ENCODE measurements at places on chromosomes 5 and 9.

DNA sequence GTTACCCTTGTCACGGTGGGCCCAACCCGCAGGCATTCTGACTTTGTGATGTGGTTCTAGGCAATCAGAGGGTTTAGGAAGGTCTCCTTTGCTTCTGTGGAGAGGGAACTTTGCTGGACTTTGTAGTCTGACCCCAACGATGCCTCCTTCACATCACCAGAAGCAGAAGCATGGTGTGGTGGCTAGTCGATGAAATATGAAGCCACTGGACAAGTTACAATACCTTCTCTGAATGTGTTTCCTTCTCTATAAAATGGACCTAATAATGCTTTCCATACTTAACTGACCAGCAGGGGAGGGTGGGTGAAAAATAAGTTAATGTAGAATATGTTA lies 607 bp downstream of the SPEF2 start:
- no peak for DNase-seq

DNA sequence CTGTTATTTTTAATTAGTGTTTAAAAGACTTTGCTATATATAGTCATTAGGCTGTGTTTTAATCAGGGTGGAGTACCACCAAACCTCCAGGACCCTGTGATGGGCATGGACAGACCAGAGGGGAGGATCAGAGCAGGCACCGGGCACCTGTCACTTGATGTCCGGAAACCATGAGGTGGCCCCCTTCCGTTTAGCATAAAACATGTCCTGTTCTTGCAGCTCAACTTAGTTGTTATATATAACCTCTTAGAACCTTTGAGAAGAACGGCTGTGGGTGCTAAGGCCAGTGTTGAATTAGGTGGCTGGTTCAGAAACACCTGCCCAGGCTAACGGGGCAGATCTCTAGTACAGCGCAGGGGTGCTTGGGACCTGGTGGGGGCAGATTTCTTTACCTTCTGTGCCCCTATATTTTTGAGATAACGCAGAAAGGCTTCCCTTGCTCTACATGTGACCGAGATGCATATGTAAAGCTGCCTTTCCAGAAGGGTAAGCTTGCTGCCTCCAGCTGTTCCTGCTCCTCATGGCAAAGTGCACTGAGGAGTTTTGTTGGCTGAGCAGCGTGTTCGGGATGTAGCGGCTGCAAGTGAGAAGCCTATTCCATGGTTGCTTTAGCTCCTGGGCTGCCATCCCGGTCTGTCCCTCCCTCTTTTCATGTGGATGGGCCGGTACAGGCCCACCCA lies 255.5 kb downstream of the FANCC start:
- DNase-seq, result no peak

GRCh38 chr9:75414371-75415160 lies 326.3 kb downstream of the OSTF1 start:
- DNase-seq, result no peak

- no peak for DNase-seq
These were observed 35.3 kb upstream of the JMY start for GRCh38 chr5:79200573-79201183.

GRCh38 chr5:96133341-96134079 lies 171.9 kb upstream of the ELL2 start:
- no peak for DNase-seq

DNA sequence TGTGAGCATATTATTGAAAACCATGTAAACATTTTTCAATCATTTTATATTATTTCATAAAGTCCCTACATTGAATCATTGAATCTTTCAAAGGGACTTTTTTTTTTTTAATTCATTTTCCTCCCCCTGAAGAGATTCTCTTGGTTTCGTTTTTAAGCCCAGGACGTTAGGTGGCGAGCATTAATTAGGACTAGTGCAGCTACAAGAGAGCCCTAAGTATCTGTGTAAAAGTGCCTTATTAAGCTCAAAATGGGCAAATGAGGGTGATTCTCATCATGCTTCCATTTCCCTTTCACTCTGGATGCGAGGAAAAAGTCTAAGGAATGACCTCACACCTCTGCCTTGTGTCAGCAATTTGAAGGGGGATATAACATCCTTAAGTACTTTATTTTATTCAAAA lies 517.9 kb upstream of the ITGA1 start:
- DNase-seq, result no peak

DNA sequence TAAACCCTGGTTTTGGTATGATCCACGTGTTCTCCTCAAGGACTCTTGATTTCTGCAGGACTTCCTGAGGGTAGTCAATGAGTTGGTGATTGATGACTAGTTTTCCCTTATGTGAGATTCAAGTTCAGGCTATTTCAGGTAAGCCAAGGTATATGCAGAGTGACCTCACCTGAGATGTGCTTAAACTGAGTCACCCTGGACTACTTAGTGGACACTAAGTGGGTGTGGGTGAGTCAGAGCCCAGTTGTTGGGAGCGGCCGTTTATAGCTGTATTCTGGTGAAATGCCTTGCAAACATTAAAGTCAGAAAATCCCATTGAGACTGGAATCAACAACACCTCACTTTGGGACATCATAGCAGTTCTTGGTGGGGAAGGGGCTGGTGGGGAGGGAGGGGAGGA lies 62.9 kb downstream of the SLC28A3 start:
- no peak for DNase-seq

GRCh38 chr5:88889189-88890069 lies 6.4 kb upstream of the MEF2C start:
- DNase-seq, result no peak

DNA sequence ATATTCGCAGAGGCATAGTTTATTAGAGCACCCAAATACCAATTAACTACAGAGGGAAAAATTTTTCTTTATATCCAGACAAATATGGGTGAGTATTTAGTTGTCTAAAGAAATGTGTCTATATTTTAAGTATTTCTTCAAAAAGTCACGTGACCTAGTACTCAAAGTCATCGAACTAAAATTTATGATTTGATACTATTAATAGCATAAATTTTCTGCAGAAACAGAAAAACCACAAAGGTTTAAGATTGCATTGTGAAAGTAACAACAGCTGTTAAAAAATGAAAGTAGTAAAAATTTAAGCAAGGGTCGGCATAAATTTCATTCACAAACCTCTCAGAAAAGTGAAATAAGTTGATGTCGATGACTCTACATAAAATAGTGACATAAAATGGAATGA lies 323.9 kb upstream of the RORB start:
- DNase-seq, result no peak

GRCh38 chr5:179827680-179828079 lies 7.0 kb downstream of the SQSTM1 start:
- DNase-seq, result no peak

GRCh38 chr5:163094492-163095180 lies 342.8 kb upstream of the CCNG1 start:
- DNase-seq, result no peak

DNA sequence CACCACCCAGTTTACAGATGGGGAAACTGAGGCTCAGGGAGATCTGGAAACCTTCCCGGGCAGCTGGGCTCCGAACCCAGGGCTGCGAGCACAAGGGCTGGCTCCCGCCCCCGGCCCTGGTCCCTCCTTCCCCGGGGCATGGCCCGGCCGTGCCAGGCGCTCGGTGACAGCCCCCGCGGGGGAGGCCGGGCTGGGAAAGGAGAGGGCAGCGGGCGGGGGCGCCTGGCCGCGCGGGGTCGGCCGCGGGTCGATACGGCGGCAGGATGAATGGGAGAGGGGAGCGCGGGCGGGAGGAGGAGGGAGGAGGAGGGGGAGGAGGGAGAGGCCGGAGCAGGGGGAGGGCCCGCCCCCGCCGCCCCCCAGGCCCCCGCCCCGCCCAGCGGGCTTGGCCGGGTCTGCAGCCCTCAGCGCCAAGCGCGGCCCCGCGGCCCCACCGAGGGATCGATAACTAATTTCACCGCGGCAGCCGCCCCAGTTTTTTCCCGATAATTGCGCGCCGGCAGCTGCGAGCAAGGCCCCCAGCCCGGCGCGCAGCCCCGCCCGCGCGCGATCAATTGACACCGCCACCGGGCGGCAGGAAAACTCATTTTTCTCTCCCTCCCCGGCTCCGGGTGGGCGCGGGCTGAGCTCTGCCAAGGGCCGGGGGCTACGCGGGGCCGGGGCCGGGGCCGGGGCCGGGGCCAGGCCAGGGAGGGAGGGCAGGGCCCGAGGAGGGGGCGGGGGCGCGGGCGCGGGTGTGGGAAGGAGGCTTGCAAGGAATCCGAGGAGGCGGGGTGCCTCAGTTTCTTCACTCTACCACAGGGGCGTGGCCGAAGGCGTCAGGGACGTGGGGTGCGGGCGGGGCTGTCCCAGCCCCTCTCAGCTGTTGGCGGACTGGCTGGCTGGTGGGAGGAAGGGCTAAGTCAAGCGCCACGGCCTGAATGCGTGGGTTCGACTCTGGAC lies 52.1 kb downstream of the C9orf50 start:
- DNase-seq, result no peak

DNA sequence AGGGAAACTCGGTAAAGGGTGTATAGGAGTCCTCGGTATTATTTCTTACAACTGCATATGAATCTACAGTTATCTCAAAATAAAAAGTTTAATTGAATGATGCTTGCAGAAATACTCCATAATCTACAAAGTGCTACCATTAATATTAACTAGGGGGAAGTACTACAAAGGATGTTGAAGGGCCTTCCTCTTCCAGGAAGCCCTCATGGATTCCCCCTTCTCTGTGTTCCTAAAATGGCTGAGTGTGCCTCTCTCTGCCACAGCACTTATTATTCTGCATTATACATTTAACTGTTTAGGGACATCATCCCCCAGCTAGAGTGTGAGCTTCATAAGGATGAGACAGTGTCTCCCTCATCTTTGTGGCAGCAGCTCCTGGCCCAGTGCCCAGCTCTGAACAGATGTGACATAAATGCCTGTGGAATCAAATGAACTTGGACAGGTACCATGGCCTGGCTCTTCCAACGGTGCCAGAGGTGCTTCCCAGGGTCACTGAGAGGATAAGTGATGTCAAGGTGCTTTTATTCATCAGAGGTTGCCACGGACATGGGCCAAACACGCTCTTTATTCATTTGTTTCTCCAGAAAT lies 99.5 kb downstream of the PAX5 start:
- no peak for DNase-seq

DNA sequence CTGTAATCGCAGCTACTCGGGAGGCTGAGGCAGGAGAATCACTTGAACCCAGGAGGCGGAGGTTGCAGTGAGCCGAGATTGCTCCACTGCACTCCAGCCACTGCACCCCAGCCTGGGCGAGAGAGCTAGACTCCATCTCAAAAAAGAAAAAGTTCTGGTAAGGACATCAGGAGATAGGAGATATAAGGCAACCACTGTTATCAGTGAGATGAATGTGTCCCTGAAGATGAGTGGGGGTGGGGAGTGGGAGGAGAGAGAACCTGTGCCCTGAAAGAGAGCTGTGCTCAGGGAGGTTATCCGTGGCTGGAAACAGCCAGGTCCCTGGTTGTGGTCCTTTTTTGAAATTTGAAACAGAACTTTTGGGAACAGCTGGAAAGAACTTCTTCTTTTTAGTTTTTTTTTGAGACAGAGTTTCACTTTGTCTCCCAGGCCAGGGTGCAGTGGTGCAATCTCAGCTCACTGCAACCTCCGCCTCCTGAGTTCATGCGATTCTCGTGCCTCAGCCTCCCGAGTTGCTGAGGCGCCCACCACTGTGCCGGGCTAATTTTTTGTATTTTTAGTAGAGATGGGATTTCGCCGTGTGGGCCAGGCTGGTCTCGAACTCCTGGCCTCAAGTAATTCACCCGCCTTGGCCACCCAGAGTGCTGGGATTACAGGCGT lies 2.6 kb downstream of the PTPA start:
- no peak for DNase-seq

- no peak for DNase-seq
These were observed 1014.6 kb downstream of the DTWD2 start for GRCh38 chr5:117973785-117974184.

- DNase-seq, result no peak
These were observed 155.2 kb downstream of the ARHGEF28 start for GRCh38 chr5:73781107-73781768.

- no peak for DNase-seq
These were observed 26.2 kb downstream of the IRF1 start for GRCh38 chr5:132464156-132464939.

DNA sequence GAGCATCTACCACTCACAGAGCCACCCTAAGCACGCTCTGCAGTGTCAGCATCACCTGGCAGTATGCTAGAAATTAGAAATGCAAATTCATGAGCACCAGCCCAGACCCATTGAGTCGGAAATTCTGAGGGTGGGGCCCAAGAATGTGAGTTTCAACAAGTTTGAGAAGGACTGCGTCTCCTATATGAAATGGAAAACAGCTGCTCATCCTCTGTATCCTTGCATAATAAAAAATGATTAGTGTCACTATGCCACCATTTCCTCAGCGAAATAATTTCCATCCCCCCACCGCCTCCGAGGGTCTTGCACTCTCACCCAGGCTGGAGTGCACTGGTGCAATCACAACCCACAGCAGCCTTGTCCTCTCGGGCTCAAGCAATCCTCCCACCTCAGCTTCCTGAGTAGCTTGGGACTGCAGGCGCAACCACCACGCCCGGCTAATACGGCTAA lies 1.3 kb upstream of the IQGAP2 start:
- no peak for DNase-seq

DNA sequence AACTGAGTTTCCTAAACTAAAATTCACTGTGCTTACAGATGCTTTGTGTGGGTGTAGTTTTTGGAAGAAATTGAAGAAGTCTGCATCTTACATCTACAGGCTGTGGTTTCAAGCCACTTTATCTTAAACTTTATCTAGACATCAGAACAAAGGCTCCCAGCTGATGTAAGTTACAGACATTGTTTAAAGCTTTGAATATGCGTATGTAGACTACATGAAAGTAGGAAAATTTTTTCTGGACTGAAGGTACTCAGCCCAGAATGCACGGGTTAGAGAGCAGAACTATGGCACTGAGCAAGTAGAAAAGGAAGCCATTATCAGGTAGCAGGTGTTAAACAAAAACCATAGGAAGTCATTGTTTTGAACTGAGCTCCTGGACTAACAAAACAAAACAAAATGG lies 185.4 kb downstream of the TTC39B start:
- no peak for DNase-seq

- no peak for DNase-seq
These were observed 94.2 kb downstream of the TMEM174 start for GRCh38 chr5:73266925-73267765.

GRCh38 chr9:83355729-83356151 lies 182.5 kb downstream of the FRMD3 start:
- no peak for DNase-seq

- DNase-seq, result no peak
These were observed 123.2 kb downstream of the TLE1 start for GRCh38 chr9:81566074-81566698.

DNA sequence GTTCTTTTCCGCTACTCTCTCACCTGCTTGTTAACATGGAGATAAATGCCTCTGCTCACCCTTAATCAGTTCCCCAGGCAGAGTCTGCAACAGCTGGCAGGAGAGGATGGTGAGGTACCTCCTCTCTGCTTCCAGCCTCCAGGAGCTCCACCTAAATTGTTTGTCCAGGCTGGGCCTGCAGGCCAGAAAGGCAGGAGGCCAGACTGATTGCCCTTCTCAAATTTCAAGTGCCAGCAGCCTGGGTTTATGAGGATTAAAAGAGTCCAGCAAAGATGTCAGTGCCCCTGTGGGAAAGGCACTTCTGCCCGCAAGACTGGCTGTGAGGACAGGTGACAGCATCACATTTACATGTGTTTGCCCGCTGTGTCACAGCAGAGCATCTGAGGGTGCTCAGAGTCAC lies 19.8 kb downstream of the CORO2A start:
- no peak for DNase-seq

- no peak for DNase-seq
These were observed 74.4 kb downstream of the ATG10 start for GRCh38 chr5:82046276-82046647.

- no peak for DNase-seq
These were observed 5.0 kb downstream of the TTC16 start for GRCh38 chr9:127720865-127721227.

- DNase-seq, result no peak
These were observed 12.8 kb upstream of the TMEM245 start for GRCh38 chr9:109132567-109133021.

Measured in stimulated activated CD8-positive, alpha-beta memory T cell treated with anti-CD3 and anti-CD28 coated beads, Interleukin-4, amount 100 ng/mL, for 1 hour (primary cell).